CD4-positive, alpha-beta memory T cell (primary cell): ENCODE measurements at places on chromosomes 16 and 17.

- DNase-seq: no peak
These were observed 242.4 kb downstream of the ZFHX3 start for GRCh38 chr16:72805486-72805885.

- no peak for DNase-seq
These were observed 240.6 kb downstream of the PRKCA start for GRCh38 chr17:66542967-66543520.

DNA sequence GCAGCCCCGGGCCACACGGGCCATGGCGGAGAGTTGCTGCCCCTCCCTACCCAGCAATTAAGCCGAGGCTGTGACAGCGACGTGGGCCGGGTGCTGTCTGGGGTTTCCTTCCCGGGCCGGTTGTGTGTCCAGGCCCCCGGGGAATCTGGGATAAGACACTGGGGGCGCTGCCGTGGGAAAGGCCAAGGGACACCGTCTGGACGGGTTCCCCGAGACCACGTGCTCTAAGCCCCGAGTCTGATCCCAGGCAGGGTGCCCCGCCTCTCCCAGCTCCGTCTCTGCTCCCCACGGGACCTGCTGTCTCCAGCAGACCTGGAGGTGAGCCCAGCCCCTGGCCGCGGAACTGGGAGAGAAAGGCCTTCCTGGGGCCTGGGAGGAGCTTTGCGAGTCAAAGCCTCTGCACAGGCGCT lies 92.2 kb downstream of the IRX3 start:
- no peak for DNase-seq

DNA sequence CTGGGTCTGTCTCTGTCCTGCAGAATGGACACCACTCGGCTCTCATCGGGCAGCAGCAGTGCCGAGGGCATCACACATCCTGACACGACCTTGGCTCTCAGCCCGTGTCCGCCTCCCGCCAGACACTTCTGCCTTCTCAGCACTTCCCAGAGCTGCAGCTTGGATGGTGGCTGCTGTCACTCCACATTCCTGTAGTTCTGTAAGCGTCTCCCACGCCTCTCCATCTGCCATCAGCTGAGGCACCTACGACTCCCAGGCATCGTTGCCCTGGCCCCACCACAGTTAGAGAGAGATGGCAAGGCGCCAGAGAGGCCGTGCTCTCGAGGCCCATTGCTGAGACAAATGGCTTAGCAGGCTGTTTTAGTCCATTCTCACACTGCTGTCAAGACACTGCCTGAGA lies 195.9 kb upstream of the CHMP6 start:
- DNase-seq: no peak

DNA sequence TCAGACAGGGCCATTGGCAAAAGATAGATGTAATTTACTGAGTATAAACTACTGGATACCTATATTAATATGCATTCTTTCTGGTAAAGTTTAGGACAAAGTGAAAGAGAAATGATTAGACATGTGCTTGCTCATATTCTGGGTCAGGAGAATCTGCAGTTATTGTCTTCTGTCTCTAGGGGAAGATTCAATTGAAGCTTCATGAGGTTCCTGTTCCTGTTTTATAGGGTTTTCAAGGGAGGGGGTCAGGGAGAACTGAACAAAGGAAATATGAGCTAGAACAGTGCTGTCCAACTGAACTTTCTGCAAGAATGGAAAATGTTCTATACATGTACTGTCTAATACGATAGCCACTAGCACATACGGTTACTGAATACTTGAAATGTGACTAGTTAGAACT lies 59.3 kb upstream of the CORO6 start:
- DNase-seq: no peak
